NCI-H1105 (cell line): ENCODE measurements at places on chromosomes 2 and 18.

DNA sequence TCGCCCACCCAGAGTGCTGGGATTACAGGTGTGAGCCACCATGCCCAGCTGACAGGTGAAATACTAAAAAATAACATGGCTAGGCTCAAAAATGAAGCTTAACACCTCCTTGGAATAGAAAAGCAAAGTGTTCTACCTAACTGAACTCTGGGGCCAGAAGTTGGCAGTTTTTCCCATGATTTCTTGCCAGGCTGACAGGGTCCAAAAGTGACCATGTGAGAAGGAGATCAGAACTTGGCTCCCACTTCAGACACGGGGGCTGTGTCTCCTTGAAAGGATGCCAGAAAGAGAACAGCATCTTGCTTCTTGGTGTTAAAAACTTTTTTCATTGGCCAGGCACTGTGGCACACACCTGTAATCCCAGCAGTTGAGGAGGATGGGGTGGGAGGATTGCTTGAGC is 47.0 kb downstream of the BMPR2 start:
- no peak for DNase-seq

DNA sequence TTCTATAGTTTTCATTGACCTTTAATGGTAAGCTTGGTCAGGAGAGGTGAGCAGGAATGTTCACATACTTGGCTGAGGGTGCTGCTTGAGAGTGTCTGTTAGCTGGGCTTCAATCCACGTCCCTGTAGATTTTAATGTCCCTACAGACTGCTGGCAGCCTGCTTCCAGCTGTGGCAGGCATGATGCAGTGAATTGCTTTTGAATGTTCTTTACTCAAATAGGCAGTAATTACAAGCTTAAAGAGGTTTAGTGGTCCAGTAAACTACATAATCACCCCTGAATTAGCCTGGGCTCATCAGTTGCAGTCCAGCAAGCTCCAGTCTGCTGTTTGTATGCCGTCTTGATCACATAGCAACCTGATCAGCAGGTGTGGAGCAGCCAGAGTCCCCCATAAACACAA is 102.1 kb downstream of the MEIS1 start:
- peak; percentile 92 for DNase-seq

DNA sequence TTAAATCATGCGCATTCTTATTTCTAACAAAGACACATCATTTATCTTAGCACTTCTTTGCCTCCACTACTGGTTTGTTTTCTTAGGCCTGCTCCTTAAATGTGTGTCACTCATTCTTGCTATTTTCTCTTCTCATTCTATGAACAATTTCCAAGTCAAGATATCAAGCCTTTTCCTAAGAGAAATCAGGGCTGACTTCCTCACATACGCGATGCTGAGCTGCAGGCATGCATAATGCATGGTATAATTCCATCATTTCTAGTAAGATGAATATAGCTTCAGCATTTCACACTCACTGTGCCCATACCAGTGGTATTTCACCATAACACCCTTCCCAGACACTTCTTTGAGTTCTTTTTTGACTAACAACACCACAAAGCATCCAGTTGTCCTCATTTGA is 838.9 kb upstream of the DDX18 start:
- no peak for DNase-seq

- DNase-seq: no peak
Observed at GRCh38 chr18:3453540-3454364, 3.8 kb downstream of the TGIF1 start.

- DNase-seq: no peak
Observed at GRCh38 chr2:202152104-202152715, 79.2 kb downstream of the KIAA2012 start.

GRCh38 chr2:201888426-201888800 is 82.1 kb downstream of the CDK15 start:
- no peak for DNase-seq

GRCh38 chr2:175030380-175031271 is 25.4 kb upstream of the CHN1 start:
- peak; percentile 10 for DNase-seq

GRCh38 chr2:187988348-187988747 is 303.3 kb upstream of the GULP1 start:
- no peak for DNase-seq

DNA sequence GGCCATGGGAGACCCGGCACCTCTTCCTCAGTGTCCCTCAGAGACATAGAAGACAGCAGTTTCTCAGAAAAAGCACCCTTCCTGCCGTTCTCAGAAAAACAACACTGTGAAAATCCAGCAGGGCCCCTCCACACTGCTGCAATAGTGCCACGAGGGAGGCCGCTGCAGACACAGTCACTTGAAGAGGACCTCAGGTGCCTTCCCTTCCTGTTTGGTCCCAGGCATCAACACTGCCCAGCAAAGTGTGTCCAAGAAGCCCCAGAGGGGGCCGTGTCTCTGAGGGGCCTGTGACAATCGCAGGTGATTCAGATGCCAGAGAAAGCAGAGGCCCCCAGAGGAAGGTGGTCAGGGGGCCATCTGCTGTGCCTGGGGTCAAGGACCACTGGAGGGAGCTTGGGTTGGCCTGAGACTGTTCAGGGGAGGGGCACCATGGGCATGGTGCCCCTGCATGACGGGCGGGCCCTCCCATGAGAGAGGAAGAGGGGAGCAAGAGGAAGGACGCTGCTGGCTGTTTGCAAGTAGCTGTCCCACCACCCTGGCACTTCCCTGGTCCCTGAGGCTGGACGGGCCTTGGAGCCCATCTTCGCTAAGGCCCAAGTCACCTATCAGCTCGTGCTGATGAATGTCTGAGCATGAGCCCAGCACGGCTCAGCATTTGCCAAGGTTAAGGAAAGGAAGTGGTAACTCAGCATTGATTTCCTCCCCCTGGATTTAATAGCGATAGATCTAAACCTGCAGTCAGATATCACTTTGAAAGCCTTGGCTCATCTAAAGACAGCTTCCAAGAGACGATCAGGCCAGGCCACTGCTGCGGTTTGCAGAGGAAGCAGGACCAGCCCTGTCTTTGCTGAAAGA is 9.1 kb downstream of the TWIST2 start:
- no peak for DNase-seq

DNA sequence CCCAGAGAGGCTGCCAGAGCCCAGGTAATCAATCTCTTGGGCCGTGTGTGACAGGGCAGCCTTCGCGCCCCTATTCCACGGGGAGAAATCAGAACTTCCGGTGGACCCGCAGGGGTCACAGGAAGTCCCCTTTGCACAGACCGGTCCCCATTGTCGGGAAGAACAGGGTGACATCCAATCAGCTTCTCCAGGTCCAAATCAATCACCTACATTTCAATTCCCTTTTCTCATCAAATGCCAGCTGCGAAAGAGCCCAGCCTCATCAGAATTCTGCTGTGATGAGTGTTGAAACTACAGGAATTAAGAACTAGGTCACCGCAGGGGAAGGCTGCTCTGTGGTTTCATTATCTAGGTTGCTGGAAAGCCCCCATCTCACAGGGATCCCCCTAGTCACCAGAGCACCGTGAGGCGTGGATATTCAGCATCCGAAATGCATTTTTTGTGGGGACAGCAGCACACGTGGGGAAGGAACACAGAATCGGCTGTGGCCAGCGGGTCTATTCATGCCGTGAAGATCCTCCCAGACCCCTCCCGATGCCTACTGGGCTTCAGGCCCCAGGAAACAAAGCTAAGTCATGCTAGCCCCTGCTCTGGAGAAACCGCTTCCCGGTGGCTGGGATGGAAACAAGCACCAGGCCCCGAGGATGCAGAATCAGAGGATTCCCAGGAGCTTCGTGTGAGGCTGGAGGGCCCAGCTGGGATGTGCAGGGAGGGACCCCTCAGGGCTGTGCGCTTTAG is 193.7 kb upstream of the ID2 start:
- DNase-seq: no peak

GRCh38 chr2:128271597-128271910 is 47.1 kb downstream of the HS6ST1 start:
- no peak for DNase-seq

DNA sequence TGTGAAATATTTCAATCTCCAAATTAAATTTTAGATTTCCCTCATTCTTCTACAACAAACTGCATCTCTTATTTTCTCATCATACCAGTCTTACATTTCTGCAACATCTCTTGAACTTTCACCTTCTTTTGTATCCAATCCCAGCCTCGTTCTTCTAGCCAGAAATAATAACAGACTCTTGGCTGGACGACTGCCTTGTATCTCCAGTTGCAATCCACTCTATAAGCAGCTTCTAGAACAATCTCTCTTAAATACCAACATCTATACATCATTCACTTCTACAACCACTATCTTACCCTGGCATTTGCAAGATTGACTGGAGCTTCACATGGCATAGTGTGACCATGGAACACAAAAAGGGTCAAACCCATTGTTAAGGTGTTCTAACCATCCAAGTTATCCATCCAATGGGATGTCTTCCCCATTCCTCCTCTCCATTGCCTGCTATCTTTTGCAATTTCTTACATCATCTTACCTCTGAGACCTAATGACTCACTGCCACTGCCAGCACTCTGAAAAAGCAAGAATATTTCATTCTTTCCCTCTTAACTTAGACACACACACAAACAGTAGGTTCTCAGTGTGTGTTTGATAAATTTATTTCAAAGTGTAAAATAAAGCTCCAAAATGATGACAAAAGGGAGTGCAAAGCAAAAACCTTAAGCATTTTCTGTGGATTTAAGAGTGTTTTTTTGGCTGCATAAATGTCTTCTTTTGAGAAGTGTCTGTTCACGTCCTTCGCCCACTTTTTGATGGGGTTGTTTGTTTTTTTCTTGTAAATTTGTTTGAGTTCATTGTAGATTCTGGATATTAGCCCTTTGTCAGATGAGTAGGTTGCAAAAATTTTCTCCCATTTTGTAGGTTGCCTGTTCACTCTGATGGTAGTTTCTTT is 145.6 kb downstream of the METTL4 start:
- DNase-seq: no peak

GRCh38 chr2:3650140-3650920 is 7.7 kb upstream of the ALLC start:
- no peak for DNase-seq

GRCh38 chr2:70728128-70728527 is 39.9 kb downstream of the ADD2 start:
- DNase-seq: no peak

DNA sequence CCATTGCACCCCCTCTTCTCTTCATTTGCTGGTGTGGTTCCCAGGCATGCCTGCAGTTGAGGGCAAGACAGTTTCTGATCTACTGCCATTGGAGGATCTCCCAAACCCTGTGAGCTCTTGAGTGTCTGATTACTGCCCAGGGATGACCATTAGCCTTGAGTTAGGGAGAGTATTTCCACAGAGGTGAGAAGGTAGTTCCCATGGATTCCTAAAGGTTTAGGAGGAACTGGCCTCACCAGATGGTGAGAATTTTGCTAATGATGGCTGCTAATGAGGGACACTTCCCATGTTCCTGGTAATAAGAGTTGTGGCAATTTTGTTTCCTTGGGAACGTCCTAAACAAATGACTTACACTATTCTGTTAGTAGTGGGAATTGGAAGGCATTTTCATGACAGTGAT is 42.5 kb downstream of the PTPRM start:
- no peak for DNase-seq

GRCh38 chr2:144548088-144548487 is 28.2 kb upstream of the ZEB2 start:
- no peak for DNase-seq

GRCh38 chr2:120991441-120991840 is 255.8 kb downstream of the GLI2 start:
- DNase-seq: no peak

DNA sequence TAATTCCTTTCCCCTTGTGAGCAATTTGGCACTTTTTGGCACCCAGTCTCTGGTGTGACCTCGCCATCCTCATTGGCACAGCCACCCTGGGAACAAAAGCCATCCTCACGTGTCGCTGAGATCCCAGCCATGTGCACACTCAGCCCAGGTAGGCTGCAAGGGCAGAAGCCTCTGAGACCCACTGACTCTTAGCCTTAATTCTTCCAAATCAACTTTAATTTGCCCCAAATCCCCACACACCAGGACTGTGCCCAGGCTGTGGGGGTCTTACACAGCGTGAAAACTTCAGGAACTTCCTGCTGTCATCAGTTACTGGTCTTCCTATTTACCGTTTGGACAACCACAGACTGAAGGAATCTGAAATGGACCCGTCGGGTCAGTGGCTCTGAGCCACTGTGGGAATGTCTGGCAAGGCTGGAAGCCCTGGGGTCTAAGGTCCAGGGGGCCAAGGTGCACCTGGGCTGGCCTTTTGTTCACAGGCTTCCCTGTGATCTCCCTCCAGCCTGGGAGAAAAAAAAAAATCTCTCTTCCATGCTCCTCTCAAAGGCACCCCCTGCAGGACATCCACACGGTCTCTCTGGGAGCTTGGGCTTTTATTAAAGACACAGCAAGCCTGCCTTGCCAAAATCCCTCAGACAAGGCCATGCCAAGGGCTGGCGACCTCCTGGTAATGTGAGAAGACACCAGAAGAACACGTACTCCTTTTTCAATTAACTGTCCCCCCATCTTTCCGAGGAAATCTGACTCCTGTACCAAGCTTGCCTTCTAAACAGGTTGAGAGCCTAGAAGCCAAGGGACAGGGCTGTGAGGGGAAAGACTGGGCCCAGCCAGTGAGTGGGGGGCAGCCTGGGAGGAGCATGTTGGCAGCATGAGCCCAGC is 42.1 kb upstream of the LAPTM4A start:
- no peak for DNase-seq

DNA sequence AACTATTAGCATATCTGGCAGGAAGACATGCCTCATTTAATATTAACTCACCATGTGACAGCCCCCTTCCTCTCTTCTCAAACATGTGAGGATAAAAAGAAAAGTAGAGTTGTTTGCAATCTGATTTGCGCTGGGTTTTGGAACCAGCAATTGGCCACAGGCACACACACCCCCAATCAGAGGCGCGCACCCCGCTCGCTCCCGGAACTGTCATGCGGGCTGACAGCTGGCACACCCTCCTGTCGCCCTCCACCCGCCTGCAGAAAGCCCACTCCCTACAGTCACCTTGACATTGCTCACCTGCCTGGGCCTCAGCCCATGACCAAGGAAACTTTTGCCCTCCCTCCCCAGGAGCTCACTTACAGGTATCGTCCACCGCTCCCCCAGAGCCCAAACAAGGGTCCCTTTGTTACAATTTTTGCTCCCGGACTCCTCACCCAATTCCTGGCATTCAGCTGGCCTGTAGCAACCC is 1.1 kb downstream of the COBLL1 start:
- peak; percentile 19 for DNase-seq

GRCh38 chr18:6682437-6683111 is 46.9 kb upstream of the ARHGAP28 start:
- no peak for DNase-seq

DNA sequence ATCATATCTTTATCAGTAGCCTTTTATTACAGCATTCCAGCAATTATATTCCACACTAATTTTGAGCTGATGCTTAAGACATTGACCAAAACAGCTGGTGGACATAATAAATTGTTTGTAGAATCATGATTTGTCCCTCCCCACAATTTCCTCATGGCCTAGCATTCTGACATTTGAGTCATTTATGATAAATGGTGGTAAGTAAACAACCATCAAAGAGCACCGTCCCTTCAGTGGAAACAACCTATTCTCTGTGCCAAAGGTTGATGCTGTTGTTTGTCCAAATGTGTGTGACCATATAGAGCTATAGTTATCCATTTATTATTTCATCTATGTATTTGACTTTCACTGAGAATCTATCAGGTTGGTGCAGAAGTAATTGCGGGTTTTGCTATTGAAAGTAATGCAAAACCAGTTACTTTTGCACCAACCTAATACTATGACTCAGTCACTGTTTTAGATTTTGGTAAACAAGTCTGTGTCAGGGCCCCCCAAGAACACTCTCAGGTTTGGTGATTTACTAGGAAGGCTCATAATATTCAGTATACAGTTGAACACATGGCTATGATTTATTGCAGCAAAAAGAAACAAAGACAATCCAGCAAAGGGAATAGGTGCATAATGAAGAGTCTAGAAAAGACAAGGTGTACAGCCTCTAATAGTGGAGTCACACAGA is 608.7 kb upstream of the REG3G start:
- no peak for DNase-seq
